ENCODE measurements at places on chromosomes 11 and 22.

DNA sequence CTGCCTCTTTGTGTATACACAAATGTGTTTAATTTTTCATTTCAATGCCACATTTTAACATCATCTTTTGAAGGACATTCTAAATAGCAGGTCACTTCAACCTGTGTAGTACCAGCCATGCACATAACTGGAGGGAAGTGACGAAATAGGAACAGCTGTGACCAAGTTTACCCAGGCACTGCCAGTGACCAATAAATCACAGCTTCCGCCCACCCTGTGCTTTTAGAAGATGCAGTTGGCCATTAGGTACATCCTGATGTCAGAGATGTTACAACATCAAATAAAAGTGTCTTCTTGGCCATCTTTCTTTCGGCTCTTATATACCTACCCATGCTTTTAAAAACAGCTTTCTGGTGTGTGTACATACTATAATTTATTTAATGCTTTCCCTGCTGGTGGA lies 7.8 kb downstream of the LDLRAD3 start:
- no peak for DNase-seq

DNA sequence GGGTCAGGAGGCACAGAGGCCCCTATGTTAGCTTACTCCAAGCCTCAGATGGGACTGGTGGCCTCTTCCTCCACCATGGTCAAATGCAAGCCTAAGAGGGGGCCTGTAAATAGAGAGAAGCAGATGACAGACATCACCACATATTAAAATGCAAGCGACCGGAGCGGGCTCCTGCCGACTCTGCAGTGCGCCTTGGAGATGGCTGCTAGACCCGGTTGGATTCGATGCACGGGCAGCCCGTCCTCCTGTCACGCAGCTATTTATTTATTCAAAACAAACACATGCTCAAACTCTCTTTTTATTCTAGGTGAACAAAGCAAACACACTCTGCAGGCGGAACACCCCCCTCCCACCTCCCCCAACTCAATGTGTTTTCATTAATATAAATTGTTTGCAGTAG lies 208.0 kb downstream of the DSCAML1 start:
- no peak for DNase-seq

- DNase-seq, result no peak
Measured at GRCh38 chr11:73509188-73509587, 88.7 kb downstream of the FAM168A start.

DNA sequence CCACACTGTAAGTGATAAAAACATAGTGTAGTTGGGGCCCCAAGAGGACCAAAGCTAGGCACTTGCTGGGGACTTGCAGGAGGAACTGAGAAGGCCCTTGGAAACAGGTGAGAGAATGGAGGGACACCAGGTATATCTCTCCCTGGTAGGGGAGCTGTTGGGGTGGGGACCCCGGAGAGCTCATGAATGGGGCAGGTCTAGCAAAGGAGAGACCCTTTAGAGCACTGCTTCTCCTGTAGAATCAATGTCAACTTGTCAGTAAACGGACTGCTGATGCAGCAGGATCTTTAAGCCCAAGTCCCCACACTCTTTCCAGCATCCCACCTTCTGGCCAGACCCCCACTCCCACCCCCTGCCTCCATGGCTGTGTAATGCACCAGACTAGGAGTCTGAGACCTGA lies 109.6 kb upstream of the THY1 start:
- no peak for DNase-seq

GRCh38 chr11:61774411-61774810 lies 18.0 kb downstream of the TMEM258 start:
- DNase-seq, result no peak

Data from activated naive CD4-positive, alpha-beta T cell (primary cell).